ENCODE measurements at places on chromosomes 5 and 9. TPM values are rescaled to one million over a fixed set of nuclear protein-coding genes. Genes with fewer than 3 reads are reported as not detected.

The PCDHA1 gene
- polyA plus RNA-seq = not detected

The TERT gene
- not detected for polyA plus RNA-seq

The RAI14 gene
- polyA plus RNA-seq = 2.1 TPM

The SLIT3 gene
- polyA plus RNA-seq = 0.81 TPM

The PRELID1 gene
- 201 TPM for polyA plus RNA-seq

The RLN1 gene
- 0.20 TPM for polyA plus RNA-seq

The NINJ1 gene
- polyA plus RNA-seq = 40.1 TPM

The OXCT1 gene
- polyA plus RNA-seq = 7.1 TPM

The CCT5 gene
- polyA plus RNA-seq = 454 TPM

The MRPS27 gene
- polyA plus RNA-seq = 71.5 TPM

The IFNA13 gene
- polyA plus RNA-seq = not detected

The SEMA5A gene
- polyA plus RNA-seq = 0.24 TPM

The ANKDD1B gene
- polyA plus RNA-seq = 0.09 TPM

The ACSL6 gene
- 0.12 TPM for polyA plus RNA-seq

The CTSV gene
- polyA plus RNA-seq = 1.8 TPM

The SOX30 gene
- 0.05 TPM for polyA plus RNA-seq

The TIGD6 gene
- polyA plus RNA-seq = 1.4 TPM

The PCDHB8 gene
- 0.26 TPM for polyA plus RNA-seq

The TPPP gene
- polyA plus RNA-seq = 1.8 TPM

The MELK gene
- 0.18 TPM for polyA plus RNA-seq

The GLDC gene
- polyA plus RNA-seq = 1.4 TPM

All from psoas muscle (tissue), 8 donors.